ENCODE measurements at places on chromosomes 2 and 18. TPM values are rescaled to one million over a fixed set of nuclear protein-coding genes. Genes with fewer than 3 reads are reported as not detected.

DNA sequence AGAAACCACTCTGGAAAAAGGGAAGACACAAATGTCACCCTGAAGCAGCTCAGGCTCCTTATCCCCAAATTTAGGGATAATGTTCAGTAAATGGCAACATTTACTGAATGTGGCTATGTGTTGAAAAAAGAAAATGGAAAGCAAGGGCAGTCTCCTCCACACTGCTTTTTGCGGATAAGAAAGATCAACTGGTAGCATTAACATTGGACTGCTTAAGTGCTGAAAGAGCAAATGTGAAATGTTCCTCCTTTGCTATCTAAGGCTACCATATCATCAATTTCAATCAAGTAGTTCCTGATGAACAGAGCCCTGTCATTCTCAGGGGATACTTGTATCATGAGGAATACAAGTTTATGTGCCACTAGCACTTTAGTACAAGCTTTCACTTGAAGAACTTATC lies 12.5 kb downstream of the FBXO11 start:
- no peak for DNase-seq

GRCh38 chr2:222837643-222838056 lies 23.2 kb upstream of the ACSL3 start:
- no peak for DNase-seq

ATP6V1B1 gene
- 2.5 TPM for total RNA-seq

GRCh38 chr2:177242121-177242987 lies 22.2 kb downstream of the NFE2L2 start:
- DNase-seq, result no peak

SIX3 gene
- not detected for total RNA-seq

DNA sequence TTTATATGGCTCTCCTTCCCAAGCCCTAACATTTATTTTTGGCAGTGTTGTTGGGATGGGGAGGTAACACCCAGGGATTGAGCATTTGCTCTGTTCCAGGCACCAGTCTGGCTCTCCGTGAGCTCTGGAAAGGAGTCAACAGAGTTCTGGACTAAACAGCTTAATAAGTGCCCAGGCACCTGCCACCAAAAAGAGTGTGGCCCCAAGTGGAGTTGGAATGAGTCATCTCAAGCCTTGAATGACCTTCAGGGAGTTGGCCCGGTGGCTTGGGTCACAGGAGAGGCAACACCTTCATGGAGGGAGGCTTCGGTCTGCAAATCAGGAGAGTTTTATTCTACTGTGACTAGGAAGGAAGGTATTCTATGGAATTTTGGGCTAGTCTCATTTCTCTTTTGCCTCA lies 203.2 kb downstream of the DLGAP1 start:
- DNase-seq, result no peak

SCYGR4 gene
- total RNA-seq, result not detected

GRCh38 chr2:127071901-127072328 lies 35.0 kb downstream of the BIN1 start:
- DNase-seq, result no peak

SPATA3 gene
- not detected for total RNA-seq

DNA sequence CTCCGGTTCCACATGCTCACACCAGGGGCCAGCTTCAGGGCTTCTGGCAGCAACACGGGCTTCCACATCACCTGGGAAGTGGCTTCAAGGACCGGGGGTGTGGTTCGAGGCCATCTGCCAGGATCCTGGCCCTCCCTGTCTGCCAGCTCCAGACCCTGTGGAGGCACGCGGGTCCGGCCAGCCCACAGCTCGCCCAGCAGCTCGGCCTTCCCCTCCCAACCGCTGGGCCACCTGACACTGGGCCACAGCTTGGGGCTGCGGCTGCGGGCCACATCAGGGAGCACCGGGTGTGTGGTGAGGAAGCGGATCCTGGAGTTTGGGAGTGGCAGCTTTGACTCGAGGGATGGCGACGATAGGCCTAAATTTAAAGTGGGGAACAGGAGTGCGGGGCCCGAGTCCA lies 7.0 kb downstream of the C2orf81 start:
- DNase-seq, result no peak

- no peak for DNase-seq
Measured at GRCh38 chr18:68438536-68438935, 276.4 kb downstream of the TMX3 start.

C1GALT1C1L gene
- not detected for total RNA-seq

GRCh38 chr2:219459460-219460311 lies 25.0 kb downstream of the SPEG start:
- no peak for DNase-seq

CNGA3 gene
- 0.30 TPM for total RNA-seq

RAX gene
- not detected for total RNA-seq

CCDC178 gene
- 0.78 TPM for total RNA-seq

UGT1A4 gene
- total RNA-seq, result not detected

DNA sequence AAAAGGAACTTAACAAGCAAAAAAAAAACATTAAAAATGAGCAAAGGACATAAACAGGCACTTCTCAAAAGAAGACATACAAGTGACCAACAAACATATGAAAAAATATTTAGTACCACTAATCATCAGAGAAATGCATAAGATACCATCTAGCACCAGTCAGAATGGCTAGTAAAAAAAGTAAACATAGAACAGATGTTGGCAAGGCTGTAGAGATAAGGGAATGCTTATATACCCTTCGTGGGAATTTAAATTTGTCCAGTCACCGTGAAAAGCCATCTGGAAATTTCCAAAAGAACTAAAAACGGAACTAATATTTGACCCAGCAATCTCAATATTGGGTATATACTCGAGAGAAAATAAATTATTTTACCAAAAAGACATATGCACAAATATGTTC lies 1751.3 kb upstream of the LRRTM1 start:
- no peak for DNase-seq

- no peak for DNase-seq
Measured at GRCh38 chr2:28637066-28638047, 114.3 kb upstream of the PPP1CB start.

DNA sequence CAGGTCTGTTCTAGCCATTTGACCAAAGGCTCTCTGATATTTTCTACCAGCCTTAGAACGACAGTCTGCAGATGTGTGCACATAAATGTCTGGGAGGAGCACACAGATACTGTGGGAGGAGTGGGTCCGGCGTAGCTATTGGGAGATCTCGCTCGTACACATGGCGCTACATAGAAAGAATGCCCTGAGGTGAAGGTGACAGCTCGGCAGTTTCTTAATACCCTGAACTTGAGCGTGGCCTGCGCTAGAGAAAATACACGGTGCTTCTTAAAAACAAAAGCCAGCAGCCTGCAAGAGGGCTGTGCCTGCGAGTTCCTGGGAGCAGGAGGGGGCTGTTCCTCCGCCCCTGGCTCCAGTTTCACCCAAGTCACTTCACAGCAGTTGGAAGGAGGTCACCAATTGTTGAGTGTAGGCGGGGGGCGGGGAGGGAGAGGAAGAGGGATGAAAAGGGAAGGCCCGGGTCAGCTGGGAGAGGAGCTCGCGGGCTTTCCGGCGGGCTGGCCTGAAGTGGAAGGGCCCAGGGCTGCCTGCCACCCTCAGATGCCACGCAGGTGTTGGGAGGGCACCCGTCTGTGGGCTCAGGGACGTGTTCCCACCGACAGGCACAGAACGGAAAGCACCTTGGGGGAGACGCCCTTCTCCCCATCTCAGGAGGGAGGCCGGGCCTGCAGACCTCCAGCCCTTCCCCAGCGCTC lies 124.7 kb upstream of the ZNF516 start:
- peak; percentile 59 for DNase-seq
